AML-193 (cell line): ENCODE measurements at places on chromosomes 4 and X.

GRCh38 chr4:115850799-115851509 lies 737.5 kb upstream of the NDST4 start:
- no peak for DNase-seq

- no peak for DNase-seq
These were observed 169.9 kb upstream of the AGA start for GRCh38 chr4:177611974-177612664.

DNA sequence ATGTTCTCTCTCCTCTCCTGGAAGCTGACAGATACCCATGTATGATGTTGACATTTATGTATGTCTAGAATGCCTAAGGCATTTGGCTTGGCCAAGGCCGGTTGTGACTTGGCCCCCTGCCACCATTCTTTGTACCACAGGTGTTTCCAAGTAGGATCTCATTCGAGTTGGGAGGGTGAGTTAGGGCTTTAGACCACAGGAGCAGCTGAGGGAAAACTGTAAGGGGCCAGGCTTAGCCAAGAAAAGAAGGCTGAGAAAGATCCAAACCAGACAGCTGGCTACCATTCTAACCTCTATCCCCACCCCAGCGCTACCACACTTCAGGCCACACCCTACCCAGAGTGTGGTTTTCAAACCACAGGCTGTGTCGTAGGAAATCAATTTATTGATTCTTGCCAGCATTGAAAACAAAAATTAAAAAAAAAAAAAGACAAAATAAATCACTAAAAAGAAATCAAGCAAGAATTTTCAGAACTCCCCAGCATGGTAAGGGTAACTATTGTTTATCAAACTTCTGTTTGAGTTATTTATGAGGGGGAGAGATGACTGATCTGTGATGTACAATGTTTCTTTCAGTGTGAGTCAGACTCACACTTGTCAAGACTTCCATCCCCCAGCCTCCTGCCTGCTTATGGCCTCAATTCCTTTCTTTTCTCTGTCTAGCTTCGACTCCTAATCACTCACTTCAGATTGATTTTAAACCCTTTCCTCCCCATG lies 9.9 kb downstream of the TMSB4X start:
- DNase-seq: no peak

GRCh38 chr4:141768954-141769353 lies 132.6 kb downstream of the IL15 start:
- no peak for DNase-seq

DNA sequence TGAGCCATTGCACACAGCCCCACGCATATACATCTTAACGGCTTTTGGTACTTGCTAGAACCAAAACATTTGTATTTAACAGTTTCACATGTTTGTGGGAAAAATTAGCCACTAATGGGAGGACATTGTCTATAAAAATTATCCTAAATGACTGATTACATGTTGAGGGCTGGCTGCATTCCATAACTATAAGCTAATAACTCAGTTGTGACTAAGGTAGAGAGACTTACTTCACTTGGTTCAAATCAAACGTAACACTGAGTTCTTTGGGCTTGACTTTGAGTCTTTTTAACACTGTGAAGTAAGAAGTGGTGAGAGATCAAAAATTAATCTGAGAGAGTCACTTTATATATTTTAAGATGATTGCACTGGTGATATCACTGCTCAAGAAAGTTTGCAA lies 47.9 kb upstream of the PGRMC2 start:
- no peak for DNase-seq

- no peak for DNase-seq
These were observed 49.6 kb downstream of the LAMP2 start for GRCh38 chrX:120419463-120419862.

DNA sequence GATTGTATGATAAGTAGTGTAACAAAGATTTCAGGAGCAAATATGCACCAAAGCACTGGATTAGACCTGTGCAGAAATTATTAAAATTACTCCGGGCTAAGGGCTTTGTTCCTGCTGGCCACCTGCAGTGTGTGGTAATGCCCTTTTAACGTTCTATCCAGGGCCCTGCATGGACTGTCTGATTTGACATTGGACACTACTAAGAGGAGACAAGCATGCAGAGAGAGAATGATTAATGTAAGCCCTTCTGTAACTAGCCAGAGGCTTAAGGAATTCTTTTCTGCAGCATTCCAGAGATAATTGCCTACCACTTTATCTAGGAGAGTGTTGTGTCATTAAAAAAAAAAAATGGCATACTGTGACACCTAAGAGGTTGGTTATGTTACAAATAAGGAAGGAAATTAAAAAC lies 117.0 kb downstream of the PCDH7 start:
- no peak for DNase-seq

GRCh38 chr4:184451726-184452125 lies 22.6 kb downstream of the IRF2 start:
- peak; percentile 47 for DNase-seq

DNA sequence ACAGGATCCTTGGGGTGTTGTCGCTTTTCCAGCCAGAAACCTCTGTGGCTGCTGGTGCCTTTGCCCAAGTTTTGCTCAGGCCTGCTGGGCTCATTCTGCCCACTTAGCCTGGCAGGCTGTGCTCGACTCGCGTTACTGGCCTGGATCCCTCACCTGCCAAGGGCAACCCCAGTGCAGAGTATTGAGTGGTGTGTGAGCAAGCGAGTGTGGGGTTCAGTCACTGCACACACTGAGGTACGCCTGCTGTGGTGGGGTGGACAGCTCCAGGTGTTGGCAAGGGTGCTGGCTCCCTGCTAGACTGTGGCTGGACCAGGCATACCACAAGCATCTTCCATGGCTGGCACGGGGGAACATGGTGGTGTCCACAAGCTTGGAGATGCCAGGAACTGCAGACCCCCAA lies 22.6 kb downstream of the SPCS3 start:
- no peak for DNase-seq

- DNase-seq: peak; percentile 65
These were observed 7.2 kb upstream of the MAGIX start for GRCh38 chrX:49155243-49155899.

DNA sequence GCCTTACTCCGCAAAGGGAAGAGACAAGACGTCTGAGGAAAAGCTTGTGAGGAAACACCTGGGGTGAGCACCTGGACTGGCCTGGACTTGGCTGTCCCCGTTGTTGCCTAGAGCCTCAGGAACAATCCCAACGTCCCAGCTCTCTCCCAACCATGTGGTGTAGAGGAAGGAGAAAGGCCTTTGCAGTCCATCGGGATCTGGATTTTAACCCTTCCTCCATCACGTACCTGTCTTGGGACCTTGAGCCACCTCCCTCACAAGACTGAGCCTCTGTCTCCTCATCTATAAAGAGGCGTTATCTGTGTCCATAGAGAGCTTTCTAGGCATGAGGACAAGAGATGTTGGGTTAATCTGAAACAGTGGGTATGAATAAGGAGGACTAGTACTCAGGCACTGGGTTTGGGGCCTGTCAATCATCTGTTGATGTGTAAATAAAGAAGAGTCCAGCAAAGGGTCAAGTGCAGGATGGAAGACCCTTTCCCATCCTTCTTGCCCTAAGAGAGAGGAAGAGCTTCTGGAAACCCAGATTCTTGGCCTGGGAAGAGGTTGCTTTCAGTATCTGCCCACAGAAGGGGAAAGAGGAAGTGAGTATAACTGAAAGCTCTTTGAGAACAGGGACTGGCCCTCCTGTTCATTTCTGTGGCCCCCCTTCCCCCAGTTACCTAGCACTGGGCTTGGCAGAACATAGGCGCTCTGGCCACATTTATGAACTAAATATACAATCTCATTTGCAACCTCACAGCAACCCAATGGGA lies 137.1 kb downstream of the PJA1 start:
- DNase-seq: no peak

DNA sequence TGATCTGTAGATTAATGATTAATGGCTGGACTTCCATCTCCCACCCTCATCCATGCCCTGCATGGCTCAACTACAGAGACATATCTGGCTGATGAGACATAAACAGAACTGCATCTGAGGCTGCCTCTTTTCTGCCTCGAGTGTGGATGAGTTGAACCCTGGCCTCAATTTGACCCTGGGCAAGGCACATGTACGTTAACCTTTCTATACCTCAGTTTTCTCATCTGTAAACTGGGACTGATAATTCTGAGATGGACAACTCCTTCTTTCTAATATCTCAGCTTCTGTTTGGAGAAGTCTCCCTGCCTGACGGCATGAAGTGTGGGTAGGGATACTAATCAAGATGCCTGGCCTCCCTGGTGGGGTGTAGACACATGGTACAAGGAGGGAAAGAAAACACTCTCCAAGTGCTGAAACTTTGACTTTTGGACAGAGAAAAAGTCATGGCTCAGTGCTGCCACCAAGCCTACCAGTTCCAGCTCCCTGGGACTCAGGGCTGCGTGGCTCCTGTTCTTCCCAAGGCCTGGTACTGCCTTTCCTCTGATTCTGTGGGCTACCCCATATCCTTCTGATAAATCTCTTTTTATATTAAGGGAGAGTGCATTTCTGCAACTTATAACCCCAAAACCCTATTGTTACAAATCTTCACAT lies 64.4 kb downstream of the HAUS3 start:
- DNase-seq: no peak

DNA sequence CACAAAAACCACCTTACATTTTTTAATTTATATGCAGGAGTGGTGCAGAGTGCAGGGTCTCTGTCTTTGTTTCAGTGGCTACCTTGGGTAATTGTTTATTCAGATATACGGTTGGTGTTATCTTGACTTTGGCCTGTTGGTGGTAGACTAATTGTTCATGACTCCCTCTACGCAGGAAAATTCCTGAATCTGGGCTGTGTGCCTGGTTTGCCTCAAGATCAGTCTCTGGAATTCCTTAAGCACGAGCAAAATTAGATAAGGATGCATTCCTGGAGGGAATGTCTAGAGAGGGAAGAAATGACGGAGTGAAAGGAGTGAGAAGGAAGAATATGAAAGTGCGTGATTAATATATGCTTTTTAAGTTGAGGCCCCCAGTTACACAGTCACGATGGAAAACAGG lies 576.9 kb upstream of the PCDH10 start:
- no peak for DNase-seq

DNA sequence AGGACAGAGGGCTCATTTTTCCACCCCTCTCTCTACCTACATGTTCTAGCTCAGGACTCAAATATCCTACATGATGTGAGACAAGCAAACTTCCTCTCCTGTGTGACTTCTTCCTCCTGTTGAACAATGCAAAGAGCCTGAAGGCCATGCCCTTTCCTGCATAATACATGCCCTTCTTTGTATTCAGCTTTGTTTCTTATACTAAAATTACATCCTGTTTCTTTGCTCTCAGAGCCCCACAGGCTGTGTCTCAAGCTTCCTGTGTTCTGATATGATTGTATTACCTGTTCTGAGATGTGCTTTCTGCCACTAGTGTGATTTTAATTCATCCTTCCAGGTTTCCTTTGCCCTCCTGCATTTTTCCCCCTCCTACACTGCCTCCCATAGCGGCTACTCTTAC lies 166.4 kb upstream of the AFF2 start:
- peak; percentile 24 for DNase-seq

GRCh38 chr4:173859091-173859713 lies 329.2 kb upstream of the HAND2 start:
- no peak for DNase-seq

DNA sequence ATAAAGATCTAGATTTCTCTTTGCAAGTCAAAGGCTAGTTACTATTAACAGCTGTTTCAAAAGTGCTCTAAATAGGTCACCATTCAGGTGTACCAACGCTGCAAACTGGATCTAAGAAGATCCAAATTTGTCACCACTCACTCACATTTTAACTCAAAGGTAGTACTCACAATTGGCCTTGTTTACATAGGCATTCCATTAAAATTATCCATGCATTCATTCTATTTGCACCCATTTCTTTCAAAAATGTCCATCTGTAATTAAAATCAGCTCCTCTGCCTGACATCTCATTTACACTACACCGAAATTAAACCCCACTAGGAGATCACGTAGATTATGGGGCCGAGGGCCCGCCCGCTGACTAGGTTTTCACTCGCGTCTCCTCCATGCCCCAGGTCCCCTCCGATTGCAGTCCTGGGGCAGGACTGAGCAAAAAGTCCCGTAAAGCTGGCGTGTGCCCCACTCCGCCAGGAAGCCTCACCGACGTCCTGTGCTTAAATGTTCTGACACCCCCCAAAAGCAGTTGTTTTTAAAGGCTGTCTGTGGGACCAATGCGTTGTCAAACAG lies 1.3 kb upstream of the ING2 start:
- DNase-seq: no peak

- DNase-seq: no peak
These were observed 188.2 kb downstream of the GC start for GRCh38 chr4:71595576-71596108.

DNA sequence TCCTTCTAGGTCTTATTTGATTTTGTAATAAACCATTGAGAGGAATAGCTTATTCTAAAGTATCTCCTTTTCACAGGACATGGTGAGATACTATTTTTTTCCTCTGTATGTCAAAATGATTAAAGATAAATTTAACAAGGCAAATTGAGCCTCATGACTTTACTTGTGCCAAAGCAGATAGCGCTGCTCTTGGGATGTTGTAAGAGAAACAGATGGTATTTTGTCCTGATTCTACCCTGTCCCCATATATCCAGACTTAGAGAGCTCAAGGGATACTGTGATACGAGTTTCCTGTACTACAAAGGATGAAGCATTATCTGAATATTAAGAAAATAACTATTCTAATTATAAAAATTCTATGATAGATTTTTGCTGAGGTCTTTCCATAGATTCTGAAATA lies 34.0 kb downstream of the EMCN start:
- DNase-seq: no peak

DNA sequence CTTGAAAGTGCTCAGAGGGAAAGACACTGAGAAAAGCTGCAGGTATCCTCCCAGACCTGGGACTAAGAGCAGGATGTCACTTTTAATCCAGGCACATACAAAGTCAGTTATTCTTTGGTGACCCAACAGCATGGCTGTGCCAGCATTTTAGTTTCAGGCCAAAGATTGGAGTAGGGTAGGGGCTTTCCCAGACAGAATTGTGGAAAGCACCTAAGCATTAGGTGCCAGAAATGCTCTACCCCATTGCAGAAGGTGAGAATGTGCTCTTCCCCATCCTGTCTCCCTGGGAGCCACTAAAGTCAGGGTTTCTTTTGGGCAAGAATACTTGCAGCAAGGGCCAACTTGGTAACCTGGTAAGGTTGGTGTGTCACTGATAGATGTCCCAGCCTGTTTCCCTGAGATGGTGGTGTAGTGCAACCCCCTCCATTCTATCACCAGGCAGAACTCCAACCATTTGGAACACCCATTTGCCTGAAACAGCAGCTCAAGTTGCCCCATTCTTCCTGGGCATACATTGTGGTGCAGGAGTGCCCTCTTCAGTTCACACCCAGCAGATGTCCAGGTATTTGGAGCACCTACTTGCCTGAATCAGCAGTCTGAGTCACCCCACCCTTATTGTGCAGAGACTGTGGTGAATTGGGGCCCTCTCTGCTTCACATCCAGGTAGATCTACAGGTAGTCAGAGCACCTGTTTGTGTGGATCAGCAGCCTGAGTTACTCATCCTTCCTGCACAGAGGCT lies 183.5 kb downstream of the ZC4H2 start:
- DNase-seq: no peak

GRCh38 chr4:86160426-86160825 lies 199.4 kb downstream of the MAPK10 start:
- DNase-seq: no peak

DNA sequence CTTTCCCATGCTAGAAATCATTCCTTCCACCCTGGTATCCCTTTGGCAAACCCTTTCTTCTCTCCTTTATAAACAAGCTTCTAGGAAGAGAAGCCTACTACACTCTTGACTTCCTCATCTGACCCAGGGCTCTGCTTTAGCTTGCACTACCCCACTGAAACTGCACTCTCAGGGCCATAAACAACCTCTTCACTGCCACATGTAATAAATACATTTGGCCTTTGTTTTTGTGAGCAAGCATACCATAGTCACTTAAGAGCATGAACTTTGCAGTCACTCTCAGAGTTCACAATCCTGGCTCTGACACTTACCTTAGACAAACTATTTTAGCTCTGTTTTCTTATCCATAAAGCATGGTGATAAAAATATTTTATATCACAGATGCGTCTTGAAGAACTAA lies 50.7 kb upstream of the USP38 start:
- no peak for DNase-seq
